ENCODE measurements at places on chromosomes 11 and 22.
A peak's percentile ranks its signal among the peaks of the same experiment; 100 is the strongest.

DNA sequence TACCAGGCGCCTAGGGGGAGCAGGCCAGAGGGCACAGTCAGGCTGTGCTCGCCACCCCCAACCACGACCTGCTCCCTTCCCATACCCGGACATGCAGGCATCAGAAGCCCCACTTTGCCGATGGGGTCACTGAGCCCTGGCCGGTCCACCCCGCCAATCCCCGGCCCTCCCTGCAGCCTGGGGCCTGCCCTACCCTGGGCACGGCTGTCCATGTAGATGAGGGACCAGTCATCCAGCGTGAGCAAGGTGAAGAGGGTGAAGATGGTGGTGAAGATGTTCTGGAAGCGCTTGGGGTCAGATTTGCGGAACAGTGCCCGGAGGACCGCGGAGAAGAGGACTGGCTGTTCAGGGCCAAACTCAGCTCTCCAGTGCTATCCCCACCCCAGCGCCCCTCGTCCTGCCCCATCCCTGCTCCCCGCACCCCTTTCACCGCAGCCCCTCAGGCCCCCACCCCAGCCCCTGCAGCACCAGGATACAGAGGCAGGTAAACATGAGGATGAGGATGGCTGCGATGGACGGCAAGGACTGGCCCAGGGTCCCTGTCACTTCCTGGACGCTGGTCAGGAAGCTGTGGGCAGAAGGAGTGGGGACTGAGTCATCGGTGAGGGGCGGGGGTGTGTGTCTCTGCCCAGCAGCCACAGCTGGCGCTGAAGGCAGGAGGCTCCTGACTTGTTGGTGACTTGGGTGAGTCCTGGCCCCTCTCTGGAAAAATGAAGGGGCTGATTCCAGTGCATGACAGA is 5.5 kb downstream of the CATSPER1 start:
- no peak for DNase-seq

- no peak for DNase-seq
These were observed 110.3 kb downstream of the ZBTB16 start for GRCh38 chr11:114169821-114170220.

DNA sequence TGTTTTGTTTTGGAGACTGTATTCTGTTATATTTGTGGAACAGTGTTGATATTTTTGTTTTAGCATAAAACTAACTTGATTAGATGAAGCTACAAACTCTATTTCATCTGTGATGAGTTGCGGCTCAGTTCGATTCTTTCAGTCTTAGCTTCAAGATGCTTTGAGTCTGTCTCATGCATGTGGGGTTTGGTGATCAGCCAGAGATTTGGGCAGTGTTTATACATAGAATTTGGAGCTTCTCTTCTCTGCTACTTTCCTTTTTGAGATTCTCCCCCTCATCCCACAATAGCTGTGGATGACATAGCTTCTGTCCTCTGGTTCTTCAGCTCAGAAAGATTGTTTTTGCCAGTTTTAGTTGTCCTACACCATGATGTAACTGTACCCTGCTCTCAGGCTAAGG is 90.4 kb downstream of the ARHGAP20 start:
- no peak for DNase-seq

GRCh38 chr22:38202437-38203089 is 769 bp downstream of the MAFF start:
- no peak for DNase-seq

GRCh38 chr22:31248965-31249958 is 37.2 kb downstream of the LIMK2 start:
- DNase-seq: no peak

- no peak for DNase-seq
These were observed at the start of gene LDHAL6A for GRCh38 chr11:18455686-18456372. LDHAL6A (plus strand) TSS chr11:18455856; CDS start chr11:18456681, 825 bp downstream.

GRCh38 chr11:27611947-27612455 is 88.3 kb downstream of the BDNF start:
- no peak for DNase-seq

GRCh38 chr11:121864660-121865059 is 251.4 kb downstream of the BLID start:
- DNase-seq: no peak

- no peak for DNase-seq
These were observed 78.8 kb upstream of the TOP3B start for GRCh38 chr22:22061085-22062077.

GRCh38 chr11:73210916-73211667 is 7.0 kb upstream of the P2RY2 start:
- DNase-seq: no peak

- DNase-seq: no peak
These were observed 45.0 kb downstream of the SMCO4 start for GRCh38 chr11:93498161-93498560.

DNA sequence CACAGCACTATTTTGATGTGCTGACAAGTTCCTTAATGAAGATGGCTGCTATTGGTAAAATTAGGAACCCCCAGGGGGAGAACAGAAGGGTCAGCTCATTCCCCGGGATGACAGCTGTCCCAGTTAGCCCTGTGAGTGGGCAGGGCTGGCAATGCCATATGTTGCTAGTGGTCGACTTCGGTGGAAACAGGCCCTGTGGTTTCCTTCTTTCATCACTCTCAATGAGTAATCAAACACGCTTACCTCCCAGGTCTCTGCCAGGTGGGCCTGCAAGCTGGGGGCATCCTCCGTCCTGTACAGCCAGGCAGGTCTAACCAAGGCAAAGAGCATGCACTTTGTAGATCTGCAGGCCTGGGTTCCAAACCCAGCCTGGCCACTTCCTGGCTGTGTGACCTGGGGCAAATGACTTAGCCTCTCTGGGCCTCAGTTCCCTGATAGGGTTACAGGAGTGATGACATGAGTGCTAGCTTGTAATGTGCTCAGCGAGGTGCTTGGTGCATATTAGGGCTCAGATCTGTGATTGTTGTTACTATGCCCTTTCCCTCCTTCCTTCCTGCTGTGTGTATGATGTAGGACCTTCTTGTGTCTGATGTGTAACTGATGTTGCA is 85.2 kb downstream of the TSPAN18 start:
- no peak for DNase-seq

DNA sequence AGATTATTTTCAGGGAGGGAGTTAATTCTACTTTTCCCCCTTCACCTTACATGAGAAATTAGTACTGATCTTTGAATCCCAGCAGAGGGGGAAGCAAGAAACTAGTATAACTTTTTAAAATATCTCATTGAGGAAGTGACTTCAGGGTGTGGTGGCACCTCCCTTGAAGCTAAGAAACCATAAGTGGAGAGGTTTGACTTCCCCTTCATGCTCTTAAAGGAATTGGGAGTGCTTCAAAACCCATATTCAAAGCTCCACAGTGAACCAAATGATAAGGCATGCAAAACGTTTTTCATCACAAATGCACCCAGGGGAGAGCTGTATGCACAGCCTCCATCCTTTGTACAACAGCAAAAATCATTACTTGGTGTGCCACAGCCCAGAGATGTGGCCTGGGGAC is 540 bp downstream of the MS4A14 start:
- DNase-seq: no peak

DNA sequence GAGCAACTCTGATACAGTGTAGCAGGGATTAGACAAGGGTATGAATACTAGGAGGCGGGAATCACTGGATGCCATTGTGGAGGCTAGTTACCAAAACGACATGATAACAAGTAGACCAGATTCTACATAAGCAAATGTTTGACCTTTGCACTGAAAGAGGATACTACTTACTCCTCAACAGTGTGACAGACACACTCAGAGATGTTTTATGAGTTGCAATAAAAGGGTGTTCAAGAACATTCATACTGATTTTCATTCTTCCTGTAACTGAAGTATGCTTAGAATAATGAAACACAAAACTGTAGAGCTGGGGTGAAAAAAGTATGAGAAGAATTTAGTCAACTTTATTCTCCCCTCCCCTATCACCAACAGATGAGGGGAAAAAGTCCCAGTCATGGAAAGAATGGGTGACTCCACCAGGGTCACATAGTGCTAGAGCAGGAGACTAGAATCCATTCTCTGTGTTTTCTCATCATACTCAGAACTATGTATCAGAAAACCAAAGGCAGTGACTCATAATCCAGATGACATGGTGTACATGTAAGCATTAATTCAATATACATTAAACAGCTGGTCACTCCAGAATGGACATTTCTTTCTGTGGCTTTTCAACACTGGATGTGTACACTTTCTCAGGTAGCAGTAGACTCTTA is 32.8 kb downstream of the ARHGAP20 start:
- DNase-seq: no peak

DNA sequence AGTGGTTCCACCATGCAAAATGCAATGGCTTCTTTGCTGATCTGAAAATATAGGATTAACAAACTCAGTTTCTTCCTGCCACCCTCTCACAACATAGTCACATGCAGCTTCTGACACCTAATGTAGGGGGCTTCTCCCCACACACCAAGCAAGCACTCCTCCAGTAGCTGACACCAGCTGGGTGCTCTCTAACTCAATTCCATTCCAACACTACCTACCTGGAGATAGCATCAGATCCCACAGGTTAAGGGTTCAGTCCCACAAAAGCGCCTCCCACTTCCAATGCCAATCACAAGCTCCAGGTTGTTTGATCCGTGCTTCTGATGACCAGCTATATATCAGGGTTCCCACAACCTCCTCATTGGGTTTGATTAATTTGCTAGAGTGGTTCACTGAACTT is 31.8 kb upstream of the NNMT start:
- DNase-seq: no peak

GRCh38 chr11:12834166-12834565 is 159.9 kb downstream of the TEAD1 start:
- DNase-seq: no peak

- no peak for DNase-seq
These were observed 101.9 kb downstream of the IGLL1 start for GRCh38 chr22:23478175-23478574.

GRCh38 chr11:102276783-102277182 is 40.5 kb upstream of the BIRC3 start:
- no peak for DNase-seq

DNA sequence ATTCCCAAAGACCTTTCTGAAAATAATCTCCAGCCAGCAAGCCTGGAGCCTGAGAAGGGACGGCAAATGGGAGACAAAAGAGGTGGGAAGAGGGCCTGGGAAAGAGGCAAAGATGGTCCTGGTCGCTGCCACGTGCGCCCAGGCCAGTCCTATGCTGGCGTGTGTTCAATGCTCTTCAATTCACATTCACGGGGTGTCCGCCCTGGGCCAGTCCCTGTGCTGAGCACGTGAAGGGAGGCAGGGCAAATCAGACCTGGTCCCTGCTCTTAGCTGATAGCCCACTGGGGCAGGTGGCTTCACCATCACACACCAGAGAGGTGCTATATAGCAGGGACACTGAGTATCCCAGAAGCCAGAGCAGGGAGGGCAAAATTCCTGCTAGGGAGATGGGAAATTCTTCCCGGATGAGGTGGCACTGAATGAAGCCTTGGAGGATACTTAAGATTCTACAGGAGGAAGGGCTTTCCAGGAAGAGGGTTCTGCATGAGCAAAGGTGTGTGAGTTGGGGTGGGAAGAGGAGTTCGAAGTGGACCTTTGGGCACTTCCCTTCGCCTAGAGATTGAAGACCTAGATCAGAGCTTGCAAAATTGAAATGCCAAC is 148.2 kb downstream of the CHST1 start:
- DNase-seq: no peak

- DNase-seq: no peak
These were observed 1.4 kb downstream of the TSPAN4 start for GRCh38 chr11:843818-844692.

GRCh38 chr11:2293984-2294925 is 7.5 kb downstream of the C11orf21 start:
- no peak for DNase-seq

- no peak for DNase-seq
These were observed 454.3 kb downstream of the OPCML start for GRCh38 chr11:133078012-133078411.

GRCh38 chr22:36562261-36562835 is 33.4 kb upstream of the EIF3D start:
- DNase-seq: no peak

- no peak for DNase-seq
These were observed 4.5 kb downstream of the ANO5 start for GRCh38 chr11:22197139-22198005.

GRCh38 chr11:42407341-42407740 is 904.5 kb upstream of the API5 start:
- no peak for DNase-seq

DNA sequence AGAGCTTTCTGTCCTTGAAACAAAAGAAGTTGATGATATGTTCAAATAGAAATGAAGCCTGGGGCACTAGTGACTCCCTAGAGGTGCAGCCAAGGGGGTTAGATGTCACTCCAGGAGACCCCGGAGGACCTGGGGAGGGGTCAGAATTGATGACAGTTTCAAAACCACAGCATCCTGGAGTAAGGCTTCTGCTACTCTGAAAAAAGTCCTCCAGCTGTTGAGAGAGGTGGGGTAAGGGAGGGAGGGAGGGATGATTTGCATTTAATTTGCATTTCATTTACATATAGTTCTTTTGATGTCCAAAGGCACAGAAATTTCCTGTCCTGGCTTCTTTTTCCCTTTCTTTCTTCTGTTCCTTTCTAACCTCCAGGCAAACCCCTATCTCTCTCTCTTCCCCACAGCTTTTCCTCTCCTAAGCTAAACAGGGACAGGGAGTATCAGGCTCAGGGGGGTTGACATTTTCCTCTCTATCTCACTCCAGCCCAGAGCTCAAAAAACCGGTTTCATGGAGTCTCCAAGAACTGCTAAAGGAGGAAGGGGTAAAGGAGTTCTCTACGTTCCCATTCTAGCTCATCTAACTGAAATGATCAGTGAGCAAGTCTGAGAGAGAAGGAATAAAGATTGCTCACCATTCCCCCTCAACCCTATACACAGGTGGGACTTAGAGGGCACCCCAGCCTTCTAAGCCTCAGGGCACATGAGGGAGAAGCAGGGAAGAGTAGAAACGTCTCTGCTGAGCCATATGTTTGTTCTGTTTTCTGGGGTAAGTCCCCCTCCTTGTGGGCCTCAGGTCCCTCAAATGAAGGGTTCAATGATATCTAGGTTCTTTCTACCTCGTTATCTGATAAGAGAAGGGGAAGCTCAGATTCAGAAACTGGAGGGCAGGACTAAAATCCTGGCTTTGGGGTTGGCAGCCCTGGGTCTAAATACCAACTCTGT is 3.5 kb upstream of the POU2F3 start:
- DNase-seq: peak; percentile 19

DNA sequence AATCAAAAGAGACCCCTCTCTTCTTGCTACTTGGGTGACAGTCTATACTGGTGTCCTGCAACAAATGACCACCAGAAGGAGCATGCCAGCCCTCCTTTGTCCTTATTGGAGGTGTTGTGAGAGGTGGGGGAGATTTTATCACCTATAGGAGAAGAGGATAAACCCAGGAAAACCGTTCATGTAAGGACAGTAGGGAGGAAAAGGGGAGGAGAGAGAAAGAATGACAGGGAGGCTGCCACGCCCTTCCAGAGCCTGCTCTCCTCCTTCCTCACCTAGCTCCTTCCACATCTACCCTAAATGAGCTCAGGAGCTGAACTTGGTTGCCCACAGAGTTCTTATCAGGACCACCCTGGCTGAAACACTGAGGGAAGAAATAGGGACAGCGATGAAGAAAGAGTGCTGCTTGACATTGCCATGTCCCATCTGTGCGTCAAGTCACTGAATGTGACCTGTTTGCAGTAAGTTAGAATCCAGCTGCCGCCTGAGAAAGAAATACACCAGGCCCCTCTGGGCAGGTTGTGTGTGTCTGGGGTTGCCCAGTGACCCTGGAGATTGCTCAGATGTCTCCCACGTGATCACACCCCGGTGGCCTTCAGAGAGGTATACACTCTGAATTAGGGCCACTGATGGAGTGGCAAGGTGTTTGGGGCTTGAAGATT is 40.4 kb upstream of the ETS1 start:
- no peak for DNase-seq
